ENCODE measurements at places on chromosomes 6 and 20.

GRCh38 chr6:56757588-56757984 lies 114.9 kb upstream of the DST start:
- no peak for DNase-seq

- DNase-seq = peak; percentile 63
These were observed 9.2 kb downstream of the ITPA start for GRCh38 chr20:3218307-3218988.

DNA sequence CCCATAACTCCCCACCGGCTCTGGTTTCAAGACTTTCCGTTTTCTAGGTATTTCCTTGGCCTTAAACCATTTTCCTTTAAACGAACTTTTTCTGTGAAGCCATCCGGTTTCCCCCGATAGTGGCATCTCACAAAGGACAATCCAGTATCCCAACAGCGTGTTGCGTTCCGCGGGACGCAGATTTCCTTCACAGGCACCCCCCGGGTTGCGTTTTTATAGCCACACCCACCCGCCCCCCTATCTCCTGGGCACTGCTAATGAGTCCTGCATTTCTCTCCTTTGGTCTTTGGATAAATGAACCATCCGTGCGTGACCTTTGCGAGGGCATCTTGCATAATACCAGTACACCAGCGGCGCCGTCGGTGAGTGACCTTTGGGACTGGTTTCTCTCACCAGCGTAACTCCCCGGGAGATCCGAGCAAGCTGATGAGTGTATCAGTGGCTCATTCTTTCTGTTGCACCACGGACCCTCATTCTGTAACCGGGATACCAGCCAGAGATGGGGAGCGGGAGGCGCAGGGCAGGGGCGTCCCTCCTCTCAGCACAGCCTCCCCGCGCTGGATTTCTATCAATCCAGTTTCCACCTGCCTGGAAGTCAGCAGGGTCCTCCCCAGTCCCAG lies 586 bp upstream of the NQO2 start:
- DNase-seq = no peak

DNA sequence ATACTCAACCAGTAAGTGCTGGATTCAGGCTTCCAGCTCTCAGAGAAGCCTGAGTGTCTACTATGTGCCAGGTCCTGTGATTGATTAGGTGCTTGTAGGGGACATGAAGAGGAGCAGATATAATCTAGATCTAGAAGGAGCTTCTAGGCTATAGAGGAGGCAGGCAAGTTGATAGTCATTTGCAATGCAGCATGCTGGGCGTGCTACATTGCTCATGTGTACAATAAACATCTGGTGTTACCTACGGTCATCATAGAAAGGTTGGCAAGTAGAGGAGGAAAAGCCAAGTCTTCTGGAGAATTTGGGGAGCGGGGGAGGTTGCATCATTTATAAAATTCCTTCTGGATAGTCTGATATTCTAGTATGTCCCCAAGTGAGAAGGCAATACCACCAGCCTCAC lies 33.2 kb downstream of the RNF144B start:
- no peak for DNase-seq

- DNase-seq = no peak
These were observed 1.7 kb downstream of the ASXL1 start for GRCh38 chr20:32359633-32360332.

Data from NCI-H510A (cell line).